ENCODE measurements at places on chromosomes 3 and 15.

DNA sequence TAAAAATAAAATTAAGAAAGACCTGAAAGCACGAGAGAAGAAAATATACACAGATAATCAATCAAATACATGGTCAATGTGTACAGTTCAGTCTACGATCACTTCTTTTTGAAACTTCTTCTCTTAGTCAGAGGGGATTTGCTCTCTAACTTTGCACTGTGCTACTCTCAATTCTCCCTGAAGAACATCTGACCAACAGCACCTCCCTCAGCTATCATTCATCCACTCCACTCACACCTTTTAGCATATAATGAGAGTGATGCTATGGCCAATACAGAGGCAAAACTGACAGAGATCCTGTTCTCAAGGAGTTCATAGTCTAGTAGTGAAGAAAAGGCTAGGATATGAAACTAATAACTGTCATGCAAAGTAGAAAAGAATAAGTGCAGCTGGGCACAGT, 45.9 kb downstream of the P3H2 start:
- DNase-seq: no peak

- DNase-seq: no peak
Observed at GRCh38 chr3:138578141-138578540, 15.9 kb downstream of the CEP70 start.

DNA sequence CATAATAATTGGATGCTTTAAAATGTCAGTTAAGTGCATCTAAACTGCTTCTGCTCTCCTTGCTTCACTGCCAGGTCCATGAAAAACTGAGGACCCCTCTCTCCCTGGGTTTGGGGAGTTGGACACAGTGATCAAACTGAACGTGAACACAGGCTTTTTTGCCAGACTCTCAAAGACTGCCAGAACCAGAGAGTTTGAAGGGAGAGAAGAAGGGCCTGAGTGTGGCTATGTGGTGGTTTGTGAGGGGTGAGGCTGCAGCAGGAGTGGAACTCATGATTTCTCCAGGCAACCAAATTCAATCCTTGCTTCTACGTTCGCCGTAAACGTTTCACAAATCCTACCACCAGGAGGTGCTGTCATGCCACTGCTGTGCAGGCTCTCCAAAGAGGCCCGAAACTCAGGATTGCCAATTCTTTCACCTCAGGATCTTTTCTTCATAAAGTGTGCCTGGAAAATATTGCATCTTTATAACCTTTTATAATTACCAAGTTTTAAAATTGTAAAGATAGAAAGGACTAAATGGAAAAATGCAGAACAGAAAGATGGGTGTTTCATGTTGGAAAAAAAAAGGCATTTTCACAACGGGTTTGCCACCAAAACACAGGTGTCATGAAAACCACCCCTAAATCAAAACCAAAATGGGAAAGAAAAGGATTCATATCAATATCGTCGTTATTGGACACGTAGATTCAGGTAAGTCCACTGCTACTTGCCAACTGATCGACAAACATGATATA, 19.7 kb downstream of the TM4SF4 start:
- DNase-seq: peak; percentile 8

GRCh38 chr3:197793247-197793646, 2.2 kb downstream of the LRCH3 start:
- no peak for DNase-seq

DNA sequence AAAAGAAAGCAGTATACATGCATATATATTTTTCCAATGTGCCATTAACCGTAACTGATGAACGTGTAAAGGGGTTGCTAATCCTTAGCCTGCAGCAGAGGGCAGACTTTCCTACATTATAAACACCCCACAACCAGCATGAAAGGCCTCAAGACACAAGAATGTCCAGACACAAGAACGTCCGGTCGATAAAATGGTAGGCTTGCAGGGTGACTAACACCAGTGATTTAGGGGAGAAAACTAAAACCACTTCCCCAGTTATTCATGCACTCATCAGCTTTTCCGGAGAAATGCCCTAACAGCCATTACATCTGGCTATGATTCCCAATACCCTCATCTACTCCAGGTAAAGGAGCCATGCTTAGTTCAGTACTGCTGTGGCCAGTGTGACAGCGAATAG, 57.4 kb downstream of the LRTM1 start:
- no peak for DNase-seq

- DNase-seq: no peak
Observed at GRCh38 chr3:12916159-12916558, 74.8 kb upstream of the RPL32 start.

DNA sequence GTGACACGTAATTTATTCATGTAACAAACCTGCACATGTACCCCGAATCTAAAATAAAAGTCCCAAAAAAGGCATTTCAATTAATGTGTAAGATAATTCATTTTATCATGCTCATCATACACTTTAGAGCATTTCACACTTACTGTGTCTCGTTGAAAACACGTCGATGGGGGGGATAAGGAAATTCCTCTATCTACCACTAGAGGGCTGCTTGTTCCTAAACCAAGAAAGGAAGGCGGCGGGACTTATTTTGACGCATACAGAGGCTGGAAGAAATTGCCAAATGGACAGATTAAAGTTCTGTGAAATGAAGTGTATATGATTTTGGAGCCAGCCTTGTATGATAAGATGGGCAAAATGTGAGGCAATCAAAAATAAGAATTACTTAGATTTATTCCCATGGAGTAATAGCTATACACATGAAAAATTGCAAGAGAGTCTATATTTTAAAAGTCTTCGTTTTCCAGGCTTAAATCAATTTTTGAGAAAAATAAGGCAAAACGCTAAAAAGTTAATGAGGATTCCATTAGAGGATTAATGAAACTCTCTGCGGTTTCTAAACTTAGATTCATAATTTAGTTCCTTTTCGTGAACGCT, 346.8 kb downstream of the CNTN3 start:
- DNase-seq: peak; percentile 4

- DNase-seq: no peak
Observed at GRCh38 chr15:91291673-91292072, 191.6 kb downstream of the SV2B start.

GRCh38 chr3:33758864-33759263, 39.6 kb upstream of the PDCD6IP start:
- no peak for DNase-seq

GRCh38 chr3:109640146-109640652, 302.9 kb upstream of the DPPA4 start:
- DNase-seq: no peak

DNA sequence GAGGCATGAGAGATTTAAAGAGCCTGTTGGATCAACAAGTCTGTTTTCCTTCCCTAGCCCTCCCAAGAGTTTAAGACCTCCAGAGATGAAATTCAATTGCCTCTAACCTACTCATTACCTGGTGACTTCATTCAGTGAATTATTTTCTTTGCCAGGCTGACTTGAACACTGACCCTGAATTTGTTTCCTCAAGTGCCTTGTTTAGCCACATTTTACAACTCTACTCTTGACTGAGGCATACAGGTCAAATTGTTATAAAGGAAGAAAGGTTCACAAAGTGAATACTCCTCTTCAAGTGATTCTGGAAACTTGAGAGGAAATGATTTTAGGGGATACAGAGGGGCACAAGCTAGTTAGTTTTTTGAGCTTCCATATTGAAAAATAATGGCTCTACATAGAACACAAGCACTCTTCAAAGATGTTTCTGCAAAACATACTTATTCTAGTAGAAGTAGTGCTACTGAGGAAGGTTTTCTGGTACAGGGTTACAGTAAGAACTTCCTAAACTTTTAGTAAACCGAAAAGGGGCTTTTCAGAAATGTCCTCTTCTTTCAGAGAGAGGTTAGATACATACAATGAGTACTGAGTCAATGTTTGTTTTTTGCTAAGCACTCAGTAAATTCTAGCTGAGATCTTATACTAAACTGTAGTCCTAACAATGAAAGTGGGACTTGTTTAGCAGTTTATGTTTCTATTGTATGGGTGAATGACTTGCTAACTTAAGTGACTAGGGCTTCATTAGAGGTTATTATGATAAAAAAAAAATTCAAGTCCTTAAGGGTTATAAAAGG, 137.4 kb upstream of the SATB1 start:
- DNase-seq: no peak

- no peak for DNase-seq
Observed at GRCh38 chr15:25481208-25481859, 42.5 kb upstream of the UBE3A start.

GRCh38 chr3:5565026-5565425, 377.5 kb downstream of the EDEM1 start:
- DNase-seq: no peak

DNA sequence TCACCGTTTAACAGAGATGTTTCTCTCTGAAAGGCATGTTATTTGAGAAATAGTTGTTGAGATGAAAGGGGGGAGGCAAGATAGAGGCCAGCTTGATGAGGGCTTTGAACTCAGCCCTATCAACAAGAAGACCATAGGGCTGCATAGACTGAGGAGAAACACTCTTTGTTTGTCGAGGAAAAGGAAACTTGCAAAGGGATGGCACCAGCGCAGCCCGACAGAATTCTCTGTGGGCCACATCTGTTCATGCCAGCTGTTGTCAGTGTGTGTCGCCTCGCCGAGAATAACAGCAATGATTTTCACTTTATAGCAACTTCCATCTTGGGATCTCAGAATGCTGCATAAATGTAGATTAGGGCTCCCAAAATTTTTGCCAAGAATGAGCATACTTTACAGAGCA, 478.3 kb upstream of the TPRG1 start:
- no peak for DNase-seq

DNA sequence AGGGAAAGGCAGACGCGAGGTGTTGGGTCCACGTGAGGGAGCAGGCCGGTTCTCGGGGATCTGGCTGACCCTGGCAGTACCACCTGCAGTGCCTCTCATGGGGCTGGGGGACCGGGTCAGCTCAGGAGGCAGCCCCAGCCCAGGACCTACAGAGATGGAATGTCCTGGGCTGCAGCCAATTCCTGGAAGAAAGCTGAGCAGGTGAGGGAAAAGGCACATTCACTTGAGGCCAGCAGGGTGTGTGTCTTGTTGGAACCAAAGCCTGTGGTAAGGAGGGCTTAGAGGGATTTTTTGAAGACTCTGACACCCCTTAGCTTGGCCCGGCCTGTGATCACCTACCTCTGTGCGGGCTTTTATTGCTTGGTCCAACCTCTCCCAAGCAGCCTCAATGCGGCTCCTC, 15.8 kb downstream of the PLA2G4B start:
- DNase-seq: no peak

DNA sequence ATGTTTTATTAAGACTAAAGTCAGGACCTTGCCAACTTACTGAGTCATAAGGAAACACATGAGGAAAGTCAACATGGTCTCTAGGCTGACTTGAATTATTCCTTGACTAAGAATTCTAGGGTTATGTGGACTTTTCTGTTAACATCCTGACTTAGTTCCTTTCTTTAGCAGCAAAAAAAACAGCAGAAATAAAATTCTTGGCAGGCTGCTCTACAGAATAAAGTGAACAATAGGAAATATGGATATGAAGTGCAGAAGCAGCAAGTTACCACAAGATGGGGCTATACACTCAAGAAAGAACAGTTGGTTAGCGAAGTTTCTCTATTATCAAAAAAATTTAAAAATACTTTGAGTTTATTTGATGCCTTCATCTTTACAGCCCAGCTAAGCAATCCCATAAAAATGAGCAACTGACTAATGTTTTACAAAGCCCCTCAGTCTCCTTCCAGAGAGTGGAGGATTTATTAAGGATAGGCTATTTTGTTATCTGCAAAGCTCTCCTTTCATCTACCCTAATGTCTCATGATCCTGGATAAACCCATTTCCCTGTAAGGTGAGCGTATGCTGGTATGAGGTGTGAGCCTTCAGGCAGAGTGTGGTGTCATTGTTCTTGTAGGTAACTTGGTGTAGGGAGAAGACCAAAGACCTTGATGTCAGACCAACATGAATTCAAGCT, 23.1 kb upstream of the MCCC1 start:
- peak; percentile 68 for DNase-seq

GRCh38 chr15:96222981-96223380, 107.5 kb upstream of the NR2F2 start:
- DNase-seq: no peak

DNA sequence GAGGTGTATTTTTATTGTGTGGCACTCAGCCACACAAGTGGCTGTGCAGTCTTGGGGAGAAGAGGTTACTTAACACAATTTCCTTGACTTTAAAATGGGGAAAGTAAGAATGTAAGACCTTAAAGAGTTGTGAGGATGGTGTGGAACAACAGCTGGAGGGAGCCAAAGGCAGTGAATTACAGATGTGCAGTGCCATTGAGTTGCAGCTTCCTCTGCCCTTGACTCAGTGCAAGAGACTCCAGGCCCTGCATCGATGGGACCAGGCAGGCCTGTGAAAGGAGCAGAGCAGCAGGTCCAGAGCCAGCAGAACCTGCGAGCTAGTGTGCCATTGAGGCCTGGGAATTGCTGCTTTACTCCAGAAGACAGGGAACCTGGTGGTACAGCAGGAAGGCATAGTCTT, 27.2 kb downstream of the EEFSEC start:
- no peak for DNase-seq

DNA sequence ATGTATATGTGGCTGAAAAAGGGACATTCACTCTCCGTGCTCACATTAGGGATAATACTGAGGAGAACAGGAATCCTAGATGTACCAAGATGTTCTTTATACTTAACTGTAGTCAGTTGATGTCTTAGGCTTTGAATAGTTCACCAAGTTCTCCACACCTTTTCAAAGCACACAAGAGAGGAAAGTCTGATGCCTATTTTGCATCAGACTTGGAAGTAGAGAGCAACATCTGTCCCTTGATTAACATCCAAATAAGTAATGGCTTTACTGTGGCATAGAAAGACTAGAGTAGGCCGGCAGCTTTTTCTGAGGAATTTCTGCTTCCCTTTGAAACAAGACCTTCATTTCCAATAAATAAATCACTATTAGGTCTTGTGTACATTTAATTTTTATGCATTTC, 34.0 kb downstream of the PIGB start:
- no peak for DNase-seq

DNA sequence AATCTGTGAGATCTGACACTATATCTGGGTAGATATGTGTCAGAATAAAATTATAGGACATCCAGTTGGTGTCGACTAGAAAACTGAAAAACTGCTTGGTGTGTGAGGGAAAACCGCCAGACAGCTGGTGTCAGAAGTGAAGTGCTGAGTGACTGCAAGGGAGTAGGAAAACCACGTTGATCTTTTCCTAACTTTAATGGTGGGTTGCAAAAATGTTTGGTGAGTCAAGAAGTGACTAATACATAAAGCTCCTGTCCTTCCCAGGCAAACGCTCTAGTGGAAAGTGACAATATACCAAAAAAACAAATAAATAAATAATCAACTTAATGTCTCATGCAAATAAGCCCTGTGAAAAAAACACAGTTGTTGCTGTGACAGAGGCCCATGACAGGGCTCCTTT, 7.3 kb upstream of the CD96 start:
- DNase-seq: no peak

DNA sequence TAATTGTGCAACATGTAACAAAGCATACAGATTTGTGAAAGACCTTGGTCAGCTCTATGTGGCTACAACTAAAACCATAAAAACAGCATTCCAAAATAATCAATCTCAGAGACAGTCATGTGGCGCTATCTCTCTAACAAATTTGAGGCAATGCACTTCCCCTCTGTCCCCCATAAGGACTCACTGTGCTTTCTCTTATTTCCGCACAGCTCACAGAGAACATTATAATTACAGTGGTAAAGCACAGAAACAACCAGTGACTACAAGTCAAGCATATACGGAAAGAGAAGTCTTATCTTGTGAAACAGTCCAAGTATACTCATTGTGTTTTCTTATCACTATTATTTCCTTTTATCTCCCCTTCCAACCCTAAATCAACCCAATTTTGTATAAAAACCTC, 64.3 kb downstream of the RYK start:
- DNase-seq: no peak

GRCh38 chr3:98540346-98540745, 8.6 kb downstream of the GPR15 start:
- no peak for DNase-seq

- no peak for DNase-seq
Observed at GRCh38 chr15:92625251-92625980, 30.2 kb downstream of the FAM174B start.

- DNase-seq: peak; percentile 57
Observed at GRCh38 chr15:73569361-73569760, 63.8 kb downstream of the NPTN start.
